Suppressor macrophage (primary cell): ENCODE measurements at places on chromosomes 12 and 14.

DNA sequence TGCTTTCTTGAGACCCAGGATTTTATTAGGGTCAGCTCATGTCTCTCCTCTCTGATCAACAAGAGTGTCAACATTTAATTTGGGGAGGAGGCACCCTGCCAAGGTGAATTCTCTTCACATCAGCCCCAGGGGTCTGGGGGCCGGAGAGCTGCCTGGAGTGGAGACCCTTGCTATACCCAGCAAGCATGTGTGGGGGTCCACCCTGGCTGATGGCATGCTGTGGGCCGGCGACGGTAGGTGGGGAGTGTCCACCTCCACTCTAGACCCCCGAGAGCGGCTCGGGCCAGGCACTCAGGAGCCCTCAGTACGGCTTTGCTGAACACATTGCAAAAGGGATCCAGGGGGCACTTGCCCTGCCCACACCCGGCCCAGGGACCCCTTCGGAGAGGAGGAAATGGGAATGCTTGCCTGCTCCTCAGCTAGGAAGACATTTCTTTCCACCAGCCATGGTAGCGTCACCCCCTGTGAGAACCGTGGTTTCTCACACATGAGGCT lies 10.4 kb downstream of the MEG3 start:
- no peak for DNase-seq

DNA sequence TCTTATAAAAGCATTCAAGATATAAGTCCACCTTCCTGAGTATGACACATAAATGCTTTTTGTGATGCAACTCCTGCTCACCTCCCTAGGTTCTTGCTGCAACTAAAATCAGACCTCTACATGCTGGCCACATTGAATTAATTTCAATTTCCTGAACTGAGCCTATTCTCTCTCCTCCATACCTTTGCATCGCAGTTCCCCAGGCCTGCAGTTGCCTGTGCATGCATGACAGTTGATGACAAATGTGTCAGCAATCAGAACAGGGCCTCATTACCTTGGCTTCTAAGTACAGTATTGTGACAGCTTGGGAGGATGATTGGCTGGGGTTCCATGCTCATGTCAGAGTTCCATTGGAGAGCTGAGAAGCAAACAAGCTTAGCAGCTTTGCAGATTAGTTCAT lies 3.9 kb upstream of the TM7SF3 start:
- DNase-seq = no peak

GRCh38 chr12:90090929-90091651 lies 382.5 kb upstream of the ATP2B1 start:
- peak; percentile 84 for DNase-seq

GRCh38 chr14:69858801-69859200 lies 20.4 kb upstream of the SMOC1 start:
- DNase-seq = no peak

DNA sequence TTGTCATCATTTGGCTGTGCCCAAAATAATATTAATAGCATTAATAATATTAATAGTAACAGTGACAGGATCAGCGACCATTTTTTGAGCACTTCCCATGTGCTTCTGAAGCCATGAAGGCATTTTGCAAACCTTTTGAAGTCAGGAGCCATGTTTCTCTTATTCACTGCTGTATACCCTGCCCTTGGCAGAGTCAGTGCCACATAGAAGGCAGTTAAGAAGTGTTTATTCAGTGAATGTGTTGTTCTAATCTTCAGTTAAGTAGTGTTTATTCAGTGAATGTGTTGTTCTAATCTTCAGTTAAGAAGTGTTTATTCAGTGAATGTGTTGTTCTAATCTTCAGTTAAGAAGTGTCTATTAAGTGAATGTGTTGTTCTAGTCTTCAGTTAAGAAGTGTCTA lies 319.7 kb upstream of the NAV3 start:
- no peak for DNase-seq

DNA sequence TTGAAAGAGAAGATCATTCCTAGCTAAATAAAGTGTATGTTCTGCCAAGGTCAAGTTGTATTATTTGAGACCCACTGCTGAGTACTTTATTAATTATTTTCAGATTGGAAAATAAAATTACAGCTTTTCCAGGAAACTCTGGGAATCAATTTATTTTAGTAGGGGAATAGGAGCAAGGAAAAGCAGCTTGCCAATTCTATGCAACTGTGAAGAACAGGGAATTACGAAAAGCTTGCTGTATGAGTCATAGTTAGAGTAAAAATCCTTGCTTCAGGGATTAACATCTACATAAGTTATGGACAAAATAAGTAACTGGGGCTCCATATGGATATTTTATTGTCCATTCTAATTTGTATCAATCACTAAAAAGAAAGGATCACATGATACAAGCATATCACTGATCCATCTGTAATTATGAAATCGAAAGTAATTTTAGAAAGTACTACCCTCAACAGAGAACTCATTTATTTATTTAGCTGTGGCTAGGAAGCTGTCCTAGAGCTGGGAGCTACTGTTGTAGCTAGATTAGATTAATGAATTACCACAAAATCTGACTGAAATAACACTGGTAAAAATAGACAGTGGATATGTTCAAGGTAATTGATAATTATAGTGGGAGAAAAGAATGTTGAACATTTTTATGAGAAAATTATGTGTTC lies 303.5 kb upstream of the NPAS3 start:
- no peak for DNase-seq
